ENCODE measurements at places on chromosomes 2 and 18.

- no peak for DNase-seq
Measured at GRCh38 chr2:168679741-168680310, 122.6 kb upstream of the NOSTRIN start.

GRCh38 chr2:157197848-157198247 lies 59.7 kb upstream of the GALNT5 start:
- DNase-seq = no peak

- no peak for DNase-seq
Measured at GRCh38 chr2:16628314-16628713, 37.3 kb downstream of the CYRIA start.

- DNase-seq = no peak
Measured at GRCh38 chr18:78546281-78546680, 433.3 kb upstream of the SALL3 start.

- DNase-seq = peak; percentile 76
Measured at GRCh38 chr2:178891265-178891958, 84.2 kb upstream of the TTN start.

Measured in WERI-Rb-1 (cell line).